ENCODE measurements at places on chromosomes 1 and 21.

- DNase-seq = peak; percentile 4
These were observed 219.8 kb upstream of the DUSP10 start for GRCh38 chr1:221961532-221962292.

GRCh38 chr1:159342761-159343425 is 40.8 kb downstream of the FCER1A start:
- no peak for DNase-seq

GRCh38 chr1:19654386-19654785 is 10.3 kb downstream of the NBL1 start:
- no peak for DNase-seq

DNA sequence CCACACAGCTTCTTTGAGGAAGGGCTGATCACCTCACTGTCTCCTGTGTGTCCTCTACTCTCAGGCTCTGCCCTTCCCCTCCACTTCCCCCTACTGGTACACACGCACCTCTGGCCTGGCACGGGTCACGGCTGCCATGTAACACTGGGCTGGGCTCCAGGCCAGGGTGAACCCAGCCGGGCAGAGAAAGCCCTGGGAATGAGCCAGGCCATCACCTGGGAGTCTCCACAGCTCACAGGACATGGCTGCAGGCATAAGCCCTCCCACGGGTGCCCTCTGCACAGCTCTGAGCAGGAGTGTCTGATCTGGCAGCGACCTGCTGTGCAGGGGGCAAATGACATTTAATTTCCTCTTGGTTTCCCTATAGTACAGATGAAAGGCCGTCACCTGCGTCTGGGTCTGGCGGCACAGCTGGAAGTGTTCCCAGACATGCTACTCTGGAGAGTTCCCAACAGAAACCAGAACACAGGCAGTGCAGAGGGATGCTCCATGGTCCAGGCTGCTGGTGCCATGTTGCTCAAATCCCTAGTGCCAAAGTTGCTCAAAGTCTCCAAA is 61.2 kb downstream of the ERI3 start:
- no peak for DNase-seq

DNA sequence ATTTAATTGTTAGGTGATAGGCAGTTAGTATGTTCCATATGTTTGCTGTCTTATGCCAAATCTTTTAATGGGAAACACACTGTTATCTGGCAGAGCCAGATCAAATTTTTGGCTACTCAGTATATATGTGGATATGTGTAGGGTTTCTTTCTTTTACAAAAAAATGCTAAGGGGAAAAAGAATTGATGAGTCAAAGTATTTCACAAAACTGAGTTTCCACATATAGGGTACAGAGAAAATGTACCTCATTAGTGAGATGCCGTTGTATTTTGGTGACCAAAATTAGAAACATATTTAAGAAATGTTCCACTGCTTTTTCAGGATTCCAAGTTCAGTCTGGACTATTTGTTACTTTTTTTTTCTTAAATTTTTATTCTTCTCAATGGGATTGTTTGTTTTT is 201.2 kb upstream of the PTGFR start:
- no peak for DNase-seq

DNA sequence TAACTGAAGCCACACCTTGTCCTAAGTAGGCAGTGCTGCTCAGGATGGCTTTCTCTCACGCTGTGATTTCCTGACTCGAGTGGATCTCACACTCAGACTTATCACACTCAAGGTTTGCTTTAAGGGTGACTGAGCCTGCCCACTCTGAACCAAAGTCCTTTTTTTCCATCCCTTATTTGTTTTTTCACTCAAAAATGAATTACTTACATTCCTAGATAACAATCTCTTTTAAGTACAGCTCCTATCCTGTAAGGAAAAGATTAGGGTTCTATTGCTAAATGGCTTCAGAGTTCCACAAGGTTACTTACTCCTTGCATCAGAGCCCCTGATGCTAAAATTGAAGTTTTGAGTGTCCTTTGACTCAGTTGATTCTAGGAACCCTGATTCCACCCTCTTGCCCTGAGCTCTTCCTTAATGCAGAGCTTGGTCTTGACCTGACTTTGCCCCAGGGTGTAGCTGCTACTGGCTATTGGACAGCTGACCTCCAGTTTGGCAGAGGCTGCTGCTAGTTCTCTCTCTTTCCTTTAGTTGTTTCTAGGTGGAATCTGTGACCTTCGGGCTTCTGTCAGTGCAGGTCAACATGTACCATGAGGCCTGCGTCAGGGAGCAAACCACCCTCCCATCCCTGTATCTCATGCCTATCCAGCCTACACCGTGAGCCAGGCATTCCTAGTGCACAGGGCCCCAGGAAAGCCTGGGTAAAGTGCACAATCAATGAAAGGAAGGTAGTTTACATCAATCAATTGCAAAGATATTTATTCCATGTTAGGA is 80.1 kb upstream of the CD55 start:
- no peak for DNase-seq

DNA sequence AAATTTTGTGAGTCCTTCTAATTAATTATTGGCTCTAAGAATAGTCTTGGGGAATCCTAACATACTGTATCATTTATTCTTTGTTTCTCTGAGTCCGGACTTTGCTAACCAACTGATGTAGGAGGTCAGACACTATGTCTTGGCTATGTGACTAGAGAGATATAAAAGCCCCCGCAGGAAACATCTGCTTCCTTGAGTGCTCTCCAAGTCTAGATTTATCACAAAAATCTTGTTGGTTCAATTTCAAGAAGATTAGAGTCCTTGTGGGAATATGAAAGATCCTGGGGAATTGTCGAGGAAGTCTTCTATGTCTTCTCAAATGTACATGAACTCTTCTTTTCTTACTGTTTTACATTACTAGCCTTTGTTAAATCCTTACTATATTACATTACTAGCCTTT is 1712.5 kb downstream of the NCAM2 start:
- no peak for DNase-seq

DNA sequence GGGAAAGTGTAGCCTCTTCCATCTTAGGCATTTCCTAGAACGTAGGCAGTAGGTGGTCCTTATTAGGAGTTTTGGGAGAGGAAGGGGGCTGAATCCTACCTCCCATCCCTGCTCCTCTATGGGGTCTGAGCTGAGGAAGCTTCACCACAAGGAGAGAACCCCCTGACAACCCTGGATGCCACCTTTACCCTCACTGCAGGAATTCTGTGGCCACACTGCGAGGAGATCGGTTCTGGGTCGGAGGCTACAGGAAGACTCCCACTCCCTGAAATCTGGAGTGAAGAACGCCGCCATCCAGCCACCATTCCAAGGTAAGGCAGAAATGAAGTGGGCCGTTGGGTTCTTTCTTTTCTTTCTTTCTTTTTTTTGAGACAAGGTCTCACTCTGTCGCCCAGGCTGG is 1.5 kb downstream of the MX1 start:
- DNase-seq = no peak

DNA sequence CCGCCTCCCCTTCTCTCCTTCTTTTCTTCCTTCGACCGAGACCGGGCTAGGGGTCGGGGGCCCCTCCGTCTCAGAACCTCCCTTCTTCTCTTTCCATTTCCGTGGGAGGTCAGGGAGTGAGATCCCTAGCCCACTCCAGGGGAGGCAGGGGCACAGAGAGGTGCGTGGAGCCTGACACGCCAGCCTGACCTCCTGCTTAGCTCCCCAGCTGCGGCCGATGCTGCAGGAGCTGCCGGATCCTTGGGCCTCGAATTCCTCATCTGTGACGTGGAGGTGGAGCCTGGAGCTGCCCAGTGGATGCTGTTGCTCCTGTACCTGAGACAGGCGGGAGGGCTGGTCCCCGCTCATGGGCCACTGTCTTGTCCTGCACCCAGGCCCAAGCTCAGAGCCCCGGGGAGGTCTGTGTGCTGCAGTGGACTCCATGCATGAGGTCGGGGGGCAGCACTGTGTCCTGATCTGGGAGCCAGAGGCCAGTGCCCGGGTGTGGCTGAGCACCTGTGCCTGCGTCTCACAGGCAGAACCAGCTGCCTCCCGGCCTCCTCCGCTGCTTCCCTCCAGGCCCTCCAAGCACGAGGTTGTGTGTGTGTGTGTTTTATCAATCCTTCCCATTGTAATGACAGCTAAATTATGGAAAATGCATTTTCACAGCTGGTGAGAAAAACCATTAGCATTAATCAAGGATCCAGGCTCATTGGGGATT is 55.3 kb upstream of the TTC34 start:
- DNase-seq = no peak

- DNase-seq = no peak
These were observed 2.2 kb upstream of the ZBTB7B start for GRCh38 chr1:155000411-155000725.

DNA sequence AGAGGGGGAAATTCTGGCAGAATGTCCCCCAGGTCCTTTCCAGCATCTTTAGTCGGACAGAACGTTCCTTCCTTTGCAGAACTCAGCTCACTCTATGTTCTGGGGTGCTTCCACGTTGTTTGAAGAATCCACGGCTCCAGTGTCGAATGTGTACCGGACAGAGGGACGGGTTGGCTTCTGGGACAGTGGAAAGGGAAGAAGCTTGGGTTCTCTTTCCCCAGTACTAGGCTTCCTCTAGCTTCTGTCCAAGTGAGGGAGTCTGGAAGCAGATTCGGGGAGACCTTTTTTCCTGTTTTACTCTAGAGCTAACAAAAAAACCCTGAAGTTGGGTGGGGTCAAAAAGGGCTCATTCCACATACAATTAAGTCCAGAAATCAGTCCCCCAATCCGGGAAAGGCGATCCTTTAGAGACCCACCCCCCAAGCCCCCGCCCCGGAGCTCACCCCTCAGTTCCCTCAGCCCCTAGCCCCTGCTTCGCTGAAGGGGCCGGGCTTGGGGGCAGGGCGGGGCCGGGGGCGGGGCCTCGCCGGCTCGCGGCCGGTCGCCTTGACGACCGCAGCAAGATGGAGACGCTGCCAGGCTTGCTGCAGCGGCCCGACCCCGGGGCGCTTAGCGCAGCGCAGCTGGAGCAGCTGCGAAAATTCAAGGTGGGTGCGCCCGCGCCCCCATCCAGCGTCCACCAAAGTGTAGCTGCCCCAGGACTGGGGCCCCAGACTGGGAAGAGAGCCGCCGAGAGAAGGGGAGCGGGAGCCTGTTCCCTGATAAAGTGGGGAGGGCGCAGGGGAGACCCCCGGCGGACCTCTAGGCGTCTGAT is at the start of gene RIIAD1:
TSS of gene RIIAD1 (plus strand) at position 549 of the 814 bp plus-strand sequence. CDS start at position 564, 15 bp downstream.
- DNase-seq = peak; percentile 11

DNA sequence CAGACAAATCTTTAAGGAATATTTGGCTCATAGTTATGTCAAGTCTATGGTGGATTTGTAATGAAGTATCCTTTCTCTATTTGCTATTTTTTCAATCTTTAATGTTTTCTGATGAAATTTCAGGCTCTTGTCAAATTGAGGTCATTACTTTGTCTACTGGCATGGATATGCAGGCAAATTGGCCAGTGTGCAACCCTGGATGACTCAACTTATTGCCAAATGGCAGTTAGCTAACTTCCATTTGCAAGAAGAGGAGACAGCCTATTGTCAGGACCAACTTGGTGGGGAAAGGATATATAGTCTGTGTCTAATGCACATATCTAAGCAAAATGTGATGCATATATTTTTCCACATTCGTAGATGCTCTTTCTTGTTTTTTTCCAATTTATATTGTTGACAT is 530.5 kb downstream of the PTBP2 start:
- no peak for DNase-seq

- DNase-seq = peak; percentile 28
These were observed at the start of gene PLEKHM2 for GRCh38 chr1:15684042-15684461. Gene PLEKHM2, plus strand, starts transcription at chr1:15684320. Its CDS starts 239 bp downstream, at chr1:15684559.

- no peak for DNase-seq
These were observed 34.5 kb upstream of the ATP2B4 start for GRCh38 chr1:203592156-203592555.

GRCh38 chr1:68191717-68192116 is 40.6 kb downstream of the WLS start:
- DNase-seq = no peak

DNA sequence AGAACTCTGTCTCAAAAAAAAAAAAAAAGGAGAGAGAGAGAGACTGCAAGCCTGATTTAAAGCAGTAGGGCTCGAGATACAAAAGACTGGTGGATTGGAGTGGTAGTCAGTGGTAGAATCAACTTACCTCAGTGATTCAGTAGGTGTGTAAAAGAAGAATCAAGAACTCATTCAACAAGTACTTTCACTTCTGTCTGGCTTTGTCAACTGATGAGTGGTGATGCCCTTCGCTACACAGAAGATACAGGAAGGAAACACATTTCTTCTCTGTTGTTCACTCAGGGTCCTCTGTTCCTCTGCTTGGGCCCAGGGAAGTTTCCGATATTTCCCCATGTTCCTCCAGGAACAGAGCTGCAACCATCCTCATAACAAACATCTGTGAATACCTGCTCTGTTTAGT is 68.6 kb upstream of the COG2 start:
- no peak for DNase-seq

DNA sequence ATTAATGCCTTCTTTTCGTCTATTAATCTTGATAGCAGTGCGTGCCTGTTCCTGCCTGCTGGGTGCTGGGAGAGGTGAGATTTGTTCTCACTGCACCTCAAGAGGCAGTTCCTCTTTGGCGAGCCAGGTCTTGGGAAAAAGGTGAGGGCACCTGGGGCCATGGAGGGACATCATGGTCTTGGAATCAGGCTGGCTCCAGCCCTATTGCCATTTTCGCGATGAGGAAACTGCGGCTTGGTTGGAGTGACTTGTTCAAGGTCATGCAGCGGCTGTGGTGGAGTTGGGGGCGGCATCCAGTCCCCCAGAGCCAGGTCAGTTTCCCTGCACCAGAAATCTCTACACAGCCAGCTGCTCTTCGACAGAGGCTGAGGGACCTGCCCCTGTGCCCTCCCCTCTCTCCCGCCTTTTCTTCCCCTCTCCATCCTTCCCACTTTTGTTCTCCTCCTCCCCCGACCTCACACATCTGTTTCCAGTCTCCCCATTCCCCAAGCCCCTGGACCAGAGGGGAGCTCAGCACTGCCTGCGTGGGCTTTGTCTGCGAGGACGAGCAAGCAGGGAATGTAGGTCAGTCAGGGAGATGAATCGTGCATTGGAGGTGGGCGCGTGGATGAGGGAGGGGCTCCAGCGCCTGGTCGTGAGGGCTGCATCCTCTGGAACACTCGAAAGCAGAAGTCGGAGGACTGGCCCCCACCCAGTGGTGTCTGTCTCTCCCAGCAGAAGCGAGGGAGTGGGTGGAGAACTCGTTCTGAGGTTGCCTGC is 135.1 kb downstream of the ACTL8 start:
- no peak for DNase-seq

- DNase-seq = no peak
These were observed 56.2 kb upstream of the ROR1 start for GRCh38 chr1:63717511-63718065.

- no peak for DNase-seq
These were observed 44.3 kb downstream of the C8B start for GRCh38 chr1:56921479-56921878.

DNA sequence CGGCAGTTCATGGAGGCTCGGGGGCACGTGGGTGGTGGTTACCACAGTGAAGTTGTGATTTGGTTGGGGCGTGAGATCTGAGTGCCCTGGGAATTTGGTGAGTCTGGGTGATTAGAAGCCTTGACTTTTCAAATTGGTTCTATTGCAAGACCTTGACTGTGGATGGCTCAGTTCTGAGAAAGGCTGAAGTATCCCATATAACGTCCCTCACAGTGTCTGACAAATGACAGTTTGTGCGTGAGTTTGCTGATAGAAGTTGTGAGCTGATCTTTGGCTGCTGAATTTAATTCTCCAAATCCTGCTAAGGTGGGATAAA is 549 bp downstream of the MSH4 start:
- no peak for DNase-seq

- DNase-seq = no peak
These were observed 46.0 kb downstream of the GRHL3 start for GRCh38 chr1:24364975-24365678.

- DNase-seq = no peak
These were observed 28.5 kb upstream of the PTGS2 start for GRCh38 chr1:186708694-186709097.
